ENCODE measurements at places on chromosomes 1 and 21.

- DNase-seq: no peak
These were observed 17.6 kb downstream of the SYNJ1 start for GRCh38 chr21:32710069-32710784.

DNA sequence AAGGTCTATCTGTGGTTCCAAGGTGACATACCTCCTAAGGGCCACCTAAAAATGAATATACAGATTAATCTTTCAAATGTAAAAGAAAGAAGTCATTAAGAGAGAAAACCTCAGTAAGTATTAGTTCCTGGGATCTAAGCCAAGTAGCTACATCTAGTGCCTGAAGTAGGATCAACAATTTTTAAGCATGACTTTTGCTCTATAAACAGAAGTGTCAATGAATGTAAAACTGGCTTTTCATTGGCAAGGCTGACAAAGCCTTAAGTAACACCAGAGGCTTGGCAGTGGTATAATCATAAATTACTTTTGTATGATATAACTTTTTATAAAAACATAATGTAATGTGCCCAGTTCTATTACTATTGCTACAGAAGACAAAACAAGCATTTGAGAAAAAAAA, 12.2 kb upstream of the ACADM start:
- DNase-seq: no peak

GRCh38 chr1:199029401-199029800, 390.6 kb downstream of the PTPRC start:
- no peak for DNase-seq

GRCh38 chr21:44518686-44519085, 21.3 kb downstream of the KRTAP10-1 start:
- no peak for DNase-seq

DNA sequence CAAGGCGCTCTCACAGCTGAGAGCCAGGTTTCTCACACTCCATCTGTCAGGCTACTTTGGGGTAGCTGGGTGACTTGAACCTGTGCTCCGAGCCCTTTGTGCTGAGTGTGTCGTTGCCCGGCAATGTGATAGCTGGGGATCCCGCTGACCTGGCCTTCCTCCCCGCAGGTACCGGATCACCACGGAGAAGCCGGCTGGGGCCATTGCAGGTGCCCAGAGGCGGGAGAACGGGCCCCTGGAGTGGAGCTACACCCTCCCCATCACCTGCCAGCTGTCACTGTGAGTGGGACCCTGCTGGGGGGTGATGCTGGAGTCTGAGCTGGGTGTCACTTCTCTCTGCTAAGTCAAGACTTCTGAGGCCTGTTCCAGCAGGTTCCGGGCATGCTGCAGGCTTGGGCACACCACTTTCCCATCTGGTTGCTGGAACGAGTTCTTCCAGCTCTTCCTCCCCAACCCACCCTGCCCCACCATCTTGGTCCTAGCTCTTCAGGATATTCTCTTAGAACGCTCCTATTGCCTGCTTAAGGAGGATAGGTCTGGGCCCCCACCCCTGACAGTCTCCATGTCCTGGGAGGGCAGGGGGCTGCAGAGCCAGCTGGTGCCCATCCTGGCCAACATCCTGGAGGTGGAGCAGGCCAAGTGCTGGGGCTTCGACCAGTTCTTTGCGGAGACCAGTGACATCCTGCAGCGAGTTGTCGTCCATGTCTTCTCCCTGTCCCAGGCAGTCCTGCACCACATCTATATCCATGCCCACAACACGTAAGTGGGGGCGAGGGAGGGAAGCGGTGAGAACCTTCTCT, 7.5 kb downstream of the IKBKE start:
- DNase-seq: no peak

DNA sequence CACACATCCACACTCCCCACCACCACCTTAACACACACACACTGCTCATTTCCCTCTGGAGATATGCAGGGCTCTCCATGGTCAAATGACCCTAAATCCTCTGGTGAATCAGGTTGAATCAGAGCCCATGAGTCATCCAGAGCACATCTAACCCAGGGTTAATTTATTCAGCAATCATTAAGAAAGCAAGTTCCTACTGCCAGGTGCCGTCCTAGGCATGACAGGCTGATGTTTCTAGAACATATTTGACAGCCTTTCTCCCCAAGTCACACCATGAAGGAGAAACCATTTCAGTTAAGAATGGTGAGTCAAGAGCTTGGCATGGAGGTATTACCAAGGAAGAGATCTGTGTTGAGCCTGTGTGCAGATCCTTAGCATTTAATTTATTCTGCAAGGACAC, 194.3 kb upstream of the CAMK1G start:
- DNase-seq: no peak

GRCh38 chr1:78297836-78298235, 192.9 kb upstream of the PTGFR start:
- no peak for DNase-seq

- DNase-seq: no peak
These were observed 34.1 kb downstream of the ABL2 start for GRCh38 chr1:179195376-179195775.

GRCh38 chr1:3822421-3822820, 26.1 kb upstream of the LRRC47 start:
- no peak for DNase-seq

GRCh38 chr1:158121604-158122254, 59.0 kb upstream of the CD1D start:
- no peak for DNase-seq

DNA sequence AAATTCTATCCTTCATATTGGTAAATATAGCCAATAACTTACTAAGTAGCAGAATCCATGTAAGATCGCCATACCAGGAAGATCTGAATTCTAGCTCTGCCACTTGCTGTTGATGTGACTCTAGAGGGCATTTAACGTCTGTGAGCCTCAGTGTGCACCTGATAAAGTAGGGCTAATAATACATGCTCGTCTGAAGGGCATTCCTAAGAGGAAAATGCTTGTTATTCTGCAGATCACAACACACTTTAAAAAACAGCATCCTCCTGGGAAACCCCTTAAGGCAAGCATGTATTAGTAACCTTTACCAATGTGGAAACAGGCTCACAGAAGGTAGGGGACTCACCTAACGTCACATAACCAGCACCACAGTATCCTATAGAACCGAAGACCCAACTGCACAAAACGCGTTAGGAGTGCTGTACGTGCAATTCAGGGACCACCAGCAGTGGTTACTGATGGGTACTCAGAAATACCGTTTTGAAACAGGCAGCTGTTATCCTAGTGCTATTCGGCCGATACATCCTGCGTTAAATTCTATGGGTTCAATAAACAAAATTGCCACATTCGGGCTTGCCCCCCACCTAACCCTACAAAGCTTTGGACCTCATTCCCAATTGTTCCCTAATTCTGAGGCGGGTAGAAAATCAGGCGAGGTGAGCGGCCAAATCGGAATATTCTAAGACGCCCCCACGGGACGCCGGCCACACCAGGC, 758 bp downstream of the DEPDC1 start:
- DNase-seq: no peak

- DNase-seq: no peak
These were observed 75.1 kb downstream of the SKI start for GRCh38 chr1:2303016-2303775.

DNA sequence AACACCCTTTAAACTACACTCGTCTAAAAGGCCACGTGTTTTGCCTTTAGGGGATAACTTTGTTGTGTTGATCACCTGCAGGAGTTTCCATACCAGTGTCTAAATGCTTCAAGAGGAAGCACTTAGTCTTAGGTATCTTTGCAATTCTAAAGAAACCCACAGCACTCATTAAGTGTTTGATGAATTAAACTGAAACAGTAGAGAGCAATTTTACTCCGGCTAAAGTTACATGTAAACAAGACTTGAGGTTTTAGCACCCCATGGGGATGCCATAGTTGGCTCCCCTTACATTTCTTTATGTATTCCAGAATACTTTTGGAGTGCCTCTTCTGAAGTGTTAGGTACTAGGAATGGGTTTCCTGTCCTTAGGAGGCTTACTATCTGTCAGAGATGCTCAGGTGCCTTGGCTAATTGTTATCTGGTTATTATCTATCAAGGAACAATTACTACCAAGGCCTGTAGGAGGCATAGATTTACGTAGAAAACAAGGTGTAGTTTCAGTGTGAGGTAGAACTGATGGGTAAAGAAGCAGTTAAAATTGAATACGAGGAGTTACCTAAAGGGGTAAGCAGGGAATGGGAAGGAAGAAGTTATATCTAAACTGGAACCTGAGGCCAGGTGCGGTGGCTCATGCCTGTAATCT, 176.8 kb upstream of the SAMSN1 start:
- DNase-seq: no peak

DNA sequence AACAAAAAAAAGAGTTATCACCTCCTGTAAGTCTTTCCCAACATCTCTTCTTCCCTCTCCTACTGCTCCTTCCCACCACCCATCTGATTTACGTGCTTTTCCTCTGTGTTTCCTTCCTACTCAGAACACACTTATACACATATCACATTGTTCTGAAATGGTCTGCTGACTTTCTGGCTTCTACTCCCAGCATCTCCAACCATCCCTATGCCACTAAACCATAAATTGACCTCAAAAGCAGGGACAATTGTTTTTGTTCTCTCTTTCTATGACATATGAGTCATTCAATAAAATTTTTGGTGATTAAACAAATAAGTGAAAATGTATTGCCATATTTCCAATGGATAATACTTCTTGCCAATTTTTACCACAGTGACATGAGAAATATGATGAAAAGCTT, 8.2 kb downstream of the GOLPH3L start:
- no peak for DNase-seq

DNA sequence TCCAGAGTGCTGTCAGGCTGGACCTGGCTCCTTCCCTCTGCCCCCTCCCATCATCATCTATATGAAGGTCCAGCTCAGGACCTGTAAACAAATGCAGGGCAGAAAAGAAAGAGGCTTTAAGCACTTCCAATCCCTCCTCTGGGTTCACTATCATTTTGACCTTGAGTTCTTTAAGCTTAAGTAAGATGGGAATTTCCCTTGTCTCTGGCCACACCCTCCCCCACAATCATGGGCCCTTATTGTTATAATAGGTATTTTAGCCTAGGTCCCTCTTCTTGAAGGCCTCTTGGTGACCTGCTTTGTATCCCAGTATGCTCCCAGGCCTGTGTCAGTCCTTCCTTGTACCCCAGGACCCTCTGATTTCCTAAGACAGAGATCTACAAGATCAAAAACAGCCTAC, 45.1 kb upstream of the EPS15 start:
- no peak for DNase-seq

GRCh38 chr1:35266306-35266705, 2.2 kb upstream of the ZMYM4 start:
- no peak for DNase-seq

GRCh38 chr1:18913065-18913835, 10.9 kb upstream of the ALDH4A1 start:
- DNase-seq: peak; percentile 67

DNA sequence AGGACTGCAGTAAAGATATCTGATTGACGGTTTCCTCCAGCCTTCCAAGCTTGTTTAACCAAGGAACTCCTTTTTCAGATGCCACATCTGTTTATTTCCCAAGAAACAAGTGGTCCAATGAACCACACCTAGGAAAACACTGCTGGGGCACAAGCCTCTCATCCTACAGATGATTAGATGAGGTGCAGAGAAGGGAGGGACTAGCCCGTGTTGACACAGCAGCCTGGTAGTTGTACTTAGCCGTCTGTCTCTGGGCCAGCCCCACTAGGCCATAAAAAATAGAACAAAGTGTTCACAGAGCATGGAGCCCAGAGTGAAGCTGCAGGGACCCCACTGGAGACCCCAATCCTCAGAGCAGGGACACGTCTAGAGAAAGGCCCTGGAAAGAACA, 32.1 kb downstream of the LRP8 start:
- no peak for DNase-seq

DNA sequence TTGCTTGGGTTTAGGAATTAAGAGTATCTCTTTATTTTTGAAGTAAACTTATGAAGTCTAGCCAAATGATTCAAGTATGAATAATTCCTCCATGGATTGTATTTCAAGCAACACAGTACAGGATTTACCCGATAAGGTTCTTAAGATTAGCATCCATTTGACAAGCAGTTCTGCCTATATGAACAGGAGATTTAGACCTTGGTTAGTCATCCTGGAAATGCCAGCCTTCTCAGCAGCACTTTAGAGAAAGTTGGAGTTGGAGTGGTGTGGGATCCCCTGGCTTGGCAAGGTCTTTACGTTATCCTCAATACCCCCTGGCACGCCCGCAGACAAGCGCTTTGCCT, 1.6 kb downstream of the BCAR3 start:
- no peak for DNase-seq

GRCh38 chr1:17177651-17178050, 27.3 kb upstream of the PADI1 start:
- no peak for DNase-seq

DNA sequence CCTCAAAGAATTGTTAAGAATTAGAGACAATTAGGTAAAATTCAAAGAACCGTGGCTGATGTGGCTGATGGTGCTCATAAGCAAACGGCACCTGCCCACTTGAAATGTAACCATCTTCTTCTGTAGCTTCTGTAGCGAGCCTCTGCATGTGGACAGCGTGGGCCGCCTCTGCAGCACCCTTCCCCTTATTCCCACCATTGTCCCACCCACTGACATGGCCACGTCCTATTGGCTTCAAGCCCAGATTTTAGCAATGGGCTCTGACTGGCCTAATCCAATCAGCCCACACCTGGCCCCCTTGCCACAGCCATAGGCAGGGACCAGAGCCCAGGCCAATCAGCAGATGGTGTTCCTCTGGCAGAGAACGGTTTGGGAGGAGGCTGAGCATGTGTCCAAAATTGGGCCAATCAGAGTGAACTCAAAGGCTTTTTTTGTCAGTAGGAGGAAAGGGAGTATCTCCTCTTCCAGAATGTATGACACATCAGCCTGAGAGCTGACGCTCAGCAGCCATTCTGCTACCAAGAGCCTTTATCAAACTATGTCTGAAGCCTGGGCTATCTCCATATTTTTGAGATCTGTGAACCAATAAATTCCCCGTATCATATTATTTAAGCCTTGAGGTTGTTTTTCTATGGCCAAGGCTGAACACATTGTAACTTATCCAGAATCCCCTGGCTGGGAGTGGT, 518.5 kb downstream of the SMYD3 start:
- no peak for DNase-seq

DNA sequence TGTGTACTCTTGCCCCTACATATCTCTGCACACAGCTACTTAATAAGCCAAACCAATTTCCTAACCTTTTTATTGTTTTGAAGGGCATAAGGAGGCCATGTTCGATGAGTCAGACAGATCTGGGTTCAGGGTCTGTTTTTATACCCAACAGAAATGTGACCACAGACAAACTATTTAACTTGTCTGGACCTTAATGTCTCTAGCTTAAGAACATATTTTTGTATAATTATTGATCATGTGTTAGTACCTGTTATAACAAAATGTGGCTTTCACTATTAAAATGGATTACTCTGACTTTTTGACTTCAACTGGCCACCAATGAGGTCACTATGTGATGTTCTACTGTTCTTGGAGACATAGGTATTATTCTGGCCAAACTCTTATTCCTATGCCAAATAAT, 507.8 kb upstream of the USP24 start:
- no peak for DNase-seq

Data from T-helper 1 cell (primary cell).